ENCODE measurements at places on chromosomes 6 and 20.

GRCh38 chr20:51628533-51629398 is 86.2 kb upstream of the NFATC2 start:
- no peak for DNase-seq

GRCh38 chr6:144127097-144127496 is 23.2 kb upstream of the STX11 start:
- DNase-seq: no peak

GRCh38 chr20:10637031-10637559 is 36.7 kb downstream of the JAG1 start:
- DNase-seq: no peak

GRCh38 chr20:62452475-62453095 is 23.2 kb downstream of the GATA5 start:
- no peak for DNase-seq

- no peak for DNase-seq
Observed at GRCh38 chr6:35317483-35318195, 20.0 kb downstream of the DEF6 start.

DNA sequence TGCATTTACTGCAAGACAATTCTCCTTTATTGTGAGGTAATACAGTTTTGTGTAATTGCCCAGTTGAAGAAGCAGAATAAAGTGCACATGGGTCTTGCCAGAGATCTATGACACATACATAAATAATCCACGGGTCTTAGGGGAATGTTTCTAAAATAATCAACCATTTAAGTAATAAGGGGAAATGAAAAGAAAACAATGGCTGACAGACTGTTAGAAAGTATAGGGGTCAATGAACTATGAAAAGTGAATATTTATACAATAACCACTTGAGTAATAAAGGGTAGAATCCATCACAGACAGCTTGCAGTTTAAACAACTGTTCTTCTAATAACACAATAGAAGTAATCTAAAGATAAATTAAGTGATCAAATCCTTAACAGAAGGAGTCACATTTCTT is 477.2 kb downstream of the EYS start:
- no peak for DNase-seq

- DNase-seq: no peak
Observed at GRCh38 chr6:6230286-6230685, 90.2 kb downstream of the F13A1 start.

- no peak for DNase-seq
Observed at GRCh38 chr6:79604583-79605037, 26.5 kb upstream of the SH3BGRL2 start.

DNA sequence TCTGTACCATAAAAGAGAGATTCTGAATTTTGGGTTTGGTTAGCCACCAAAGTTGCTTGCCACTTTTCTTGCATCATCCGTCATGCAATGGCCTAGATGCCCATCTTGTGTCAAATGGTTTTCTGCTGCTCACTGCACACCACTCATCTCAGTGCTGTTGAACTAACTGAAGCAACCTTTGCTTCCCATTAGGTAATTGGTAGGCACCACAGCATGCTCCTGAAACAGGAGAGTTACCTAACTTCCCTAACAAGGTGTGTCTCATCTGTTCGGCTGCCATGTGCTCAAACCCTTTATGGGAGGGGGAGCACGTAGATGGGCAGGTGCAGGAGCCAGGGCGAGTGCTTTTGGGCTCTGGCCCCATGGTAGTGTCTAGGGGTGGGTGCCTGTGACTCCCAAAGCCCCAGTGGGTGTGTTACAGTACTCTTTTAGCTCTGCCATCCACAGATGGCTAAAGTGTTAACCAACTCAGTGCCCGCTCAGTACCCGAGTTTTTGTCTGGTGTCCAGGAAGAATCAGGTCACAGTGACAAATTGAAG is 147.4 kb upstream of the SPACA1 start:
- DNase-seq: no peak

DNA sequence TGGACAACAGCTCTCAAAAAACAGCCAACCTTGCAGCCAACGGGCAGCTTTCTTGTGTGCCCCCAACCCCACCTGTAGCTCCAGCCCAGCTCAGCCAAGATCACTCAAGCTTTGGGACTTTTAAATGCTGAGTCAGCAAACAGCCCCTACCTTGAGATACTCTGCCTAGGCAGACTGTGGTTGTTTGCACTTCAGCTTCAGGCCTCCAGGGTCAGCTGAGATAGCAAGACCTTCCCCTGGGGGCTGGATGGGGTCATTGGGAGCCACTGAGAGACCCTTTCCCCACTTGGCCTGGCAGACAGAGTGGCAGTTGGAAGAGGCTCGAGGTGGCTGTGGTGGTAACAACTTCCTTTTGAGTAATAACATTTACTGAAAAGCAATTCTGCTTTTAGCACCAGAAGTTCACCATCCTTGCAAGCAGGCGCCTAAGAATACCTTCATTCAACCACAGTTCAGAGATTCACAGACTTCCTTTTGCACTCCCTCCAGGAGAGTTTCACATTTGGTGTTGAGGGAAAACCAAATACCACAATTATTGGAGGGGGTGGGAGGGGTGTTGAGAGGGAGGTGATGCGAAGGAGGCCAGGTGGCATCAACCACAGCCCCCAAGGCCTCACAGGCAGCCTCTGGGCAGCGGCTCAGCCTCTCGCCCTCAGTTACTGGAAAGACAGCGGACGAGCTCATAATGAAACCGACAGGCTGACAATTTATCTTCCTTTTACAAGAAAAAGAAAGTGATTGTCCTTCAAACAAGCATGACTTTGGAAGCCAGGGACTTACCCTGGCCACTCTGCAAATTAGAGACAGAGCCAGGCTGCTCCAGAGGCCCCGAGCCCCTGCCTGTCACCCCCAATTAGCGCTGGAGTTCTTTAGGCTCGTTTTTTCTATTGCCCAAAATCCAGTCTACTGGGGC is 148.1 kb downstream of the CEBPB start:
- DNase-seq: no peak

DNA sequence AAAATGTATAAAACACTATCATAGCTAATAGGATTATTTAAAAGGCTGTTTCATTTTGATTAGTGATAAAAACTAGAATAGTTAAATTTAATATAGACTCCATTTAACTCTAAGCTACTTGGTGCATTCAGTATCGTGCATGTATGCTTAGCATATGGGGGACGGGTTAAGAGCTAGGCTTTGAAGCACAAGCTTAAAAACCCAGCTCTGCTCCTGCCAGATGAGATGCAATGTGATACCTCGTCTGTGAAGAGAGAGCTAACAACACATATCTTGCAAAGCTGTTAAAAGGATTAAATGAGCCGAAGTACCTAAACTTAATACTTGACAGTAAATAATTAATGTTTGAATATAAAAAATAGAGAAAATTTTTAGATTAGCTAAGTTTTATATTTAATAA is 42.2 kb downstream of the DTNBP1 start:
- DNase-seq: no peak

DNA sequence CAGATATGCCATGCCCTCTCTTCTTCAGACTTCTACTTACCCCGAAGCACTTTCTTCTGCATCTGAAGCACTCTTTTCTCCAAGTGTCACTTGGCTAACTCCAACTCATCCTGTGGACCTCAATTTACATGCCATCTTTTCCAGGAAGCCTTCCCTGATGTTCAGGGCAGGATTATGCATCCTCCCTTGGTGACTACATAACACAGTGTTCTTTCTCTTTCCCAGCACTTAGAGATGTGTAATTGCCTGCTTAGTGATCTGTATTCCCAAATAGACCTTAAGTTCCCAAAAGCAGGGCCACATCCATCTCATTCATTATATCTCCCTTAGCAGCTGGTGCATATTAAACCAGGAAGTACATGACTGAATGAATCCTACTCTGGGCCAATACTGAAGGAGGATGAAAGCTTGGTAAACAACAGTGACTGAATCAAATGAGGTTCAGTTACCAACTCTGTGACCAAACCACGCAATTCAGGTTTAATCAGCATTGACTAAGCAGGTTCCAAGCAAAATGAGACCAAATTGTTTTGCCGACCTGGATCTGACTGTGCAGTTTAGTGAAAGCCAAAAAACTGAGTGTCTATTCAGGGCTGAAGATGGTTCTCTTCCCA is 121.4 kb upstream of the TCF21 start:
- DNase-seq: no peak

DNA sequence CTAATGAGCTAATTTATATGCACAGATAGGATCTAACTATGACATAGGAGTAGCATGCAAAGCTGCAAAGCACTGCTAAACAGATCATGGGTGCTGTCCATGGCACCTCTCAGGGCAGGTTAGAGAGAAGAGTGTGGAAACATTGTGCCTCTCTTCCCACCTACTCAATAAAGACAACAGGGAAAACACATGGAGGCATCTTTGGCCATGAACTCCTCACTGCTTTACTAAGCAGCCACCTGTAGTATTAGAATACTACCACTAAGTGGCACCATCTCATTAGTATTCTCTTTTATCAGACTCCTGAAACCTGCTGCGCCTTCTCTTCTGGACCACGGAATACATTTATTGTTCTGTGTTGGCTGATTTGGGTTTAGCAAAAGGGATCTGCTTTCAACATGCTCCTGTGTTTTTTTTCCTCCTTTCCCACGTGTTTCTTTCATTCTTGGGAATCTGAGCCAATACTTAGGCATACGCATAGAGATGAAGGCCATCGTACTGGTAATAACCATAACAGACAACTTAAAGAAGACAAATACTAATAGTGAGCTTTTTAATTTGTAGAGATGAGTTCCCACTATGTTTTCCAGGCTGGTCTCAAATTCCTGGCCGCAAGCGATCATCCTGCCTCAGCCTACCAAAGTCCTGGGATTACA is 9.4 kb upstream of the HDDC2 start:
- peak; percentile 52 for DNase-seq

DNA sequence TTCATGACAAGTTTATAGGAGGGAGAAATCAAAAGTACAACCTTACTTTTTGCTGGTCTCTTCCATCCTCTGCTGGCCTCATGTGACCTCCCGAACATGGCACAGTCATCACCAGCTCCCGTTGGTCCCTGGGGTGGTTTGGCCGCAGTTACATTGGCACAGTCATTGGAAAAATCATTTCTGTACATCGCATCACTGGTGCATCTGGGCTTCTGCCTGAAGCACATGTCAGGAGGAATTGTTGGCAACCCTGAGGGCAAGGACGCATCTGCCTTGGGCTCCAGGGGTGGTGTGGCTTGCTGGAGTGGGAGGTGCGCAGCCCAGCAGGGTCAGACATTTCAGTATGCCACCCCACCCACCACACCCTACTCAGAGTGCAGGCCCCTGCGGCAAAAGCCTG is 162.9 kb upstream of the SLC24A3 start:
- DNase-seq: no peak

GRCh38 chr6:162610351-162610750 is 117.2 kb downstream of the PRKN start:
- no peak for DNase-seq

DNA sequence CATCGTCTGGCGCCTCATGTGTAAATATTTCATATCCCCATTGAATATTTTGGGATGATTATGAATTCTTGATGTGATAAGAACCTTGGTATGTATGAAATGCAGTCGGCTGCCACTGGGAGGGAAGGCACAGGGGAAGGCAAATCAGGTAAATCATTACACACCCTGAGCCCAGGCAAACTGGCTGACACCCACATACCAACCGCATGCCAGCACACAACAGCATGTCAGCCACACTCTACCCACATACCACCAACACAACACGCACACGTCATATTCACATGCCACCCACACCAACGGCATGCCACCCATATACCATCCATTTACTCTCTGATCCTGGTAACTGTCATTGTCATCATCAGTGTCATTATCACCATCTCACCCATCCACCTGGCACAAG is 28.3 kb upstream of the MDGA1 start:
- DNase-seq: no peak

DNA sequence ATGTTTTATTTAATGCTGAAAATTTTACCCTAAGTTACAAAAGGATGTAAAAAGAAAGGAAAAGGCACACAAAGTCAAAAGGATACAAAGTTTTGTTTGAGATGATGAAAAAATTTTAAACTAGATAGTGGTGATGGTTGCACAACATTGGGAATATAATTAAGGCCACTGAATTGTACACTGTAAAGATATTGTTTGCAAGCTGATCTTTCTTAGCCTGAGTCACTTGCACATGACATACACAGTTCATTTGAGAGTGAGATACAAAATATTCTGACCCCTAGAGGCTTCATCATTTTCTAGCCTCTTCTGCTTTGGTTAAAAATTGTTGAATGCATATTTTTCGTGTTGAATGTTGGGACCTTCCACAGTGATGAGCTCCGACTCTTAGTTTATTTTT is 462.6 kb downstream of the HDGFL1 start:
- no peak for DNase-seq

- DNase-seq: no peak
Observed at GRCh38 chr6:17361013-17361412, 32.4 kb upstream of the CAP2 start.

DNA sequence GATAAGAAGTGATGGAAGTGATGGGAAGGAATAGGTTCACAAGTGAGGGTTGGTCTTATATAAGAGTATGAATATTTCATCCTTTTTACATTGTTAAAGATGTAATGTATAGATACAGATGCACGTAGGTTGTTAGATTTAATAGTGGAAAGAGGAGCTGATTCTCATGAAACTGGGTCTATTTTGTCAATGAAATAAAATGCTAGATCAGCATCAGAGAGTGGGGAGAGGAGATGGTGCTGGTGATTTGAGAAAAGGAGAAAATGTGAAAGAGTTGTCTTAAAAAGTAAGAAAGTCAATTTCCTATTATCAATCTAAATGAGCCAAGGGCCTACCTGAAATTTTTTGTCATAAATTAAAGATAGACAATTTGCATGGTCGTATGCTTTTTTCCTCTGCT is 82.8 kb upstream of the FYN start:
- DNase-seq: no peak

DNA sequence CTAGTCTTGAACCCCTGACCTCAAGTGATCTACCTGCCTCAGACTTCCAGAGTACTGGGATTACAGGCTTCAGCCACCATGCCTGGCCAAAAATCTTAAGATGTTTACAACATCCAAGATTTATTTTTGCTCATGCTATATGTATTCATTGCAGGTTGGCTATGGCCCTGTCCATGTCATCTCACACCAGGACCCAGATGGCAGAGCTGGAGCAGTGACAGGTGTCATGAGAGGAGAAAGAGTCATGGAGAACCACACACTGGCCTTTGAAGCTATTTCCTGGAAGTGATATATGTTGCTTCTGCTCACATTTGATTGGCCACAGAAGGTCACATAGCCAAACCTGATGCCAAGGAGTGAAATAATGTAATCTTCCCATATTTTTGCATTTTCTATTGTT is 13.8 kb upstream of the DDR1 start:
- no peak for DNase-seq

GRCh38 chr6:91079969-91080368 is 493.1 kb upstream of the MAP3K7 start:
- no peak for DNase-seq

- DNase-seq: no peak
Observed at GRCh38 chr20:24935140-24935539, 13.9 kb upstream of the CST7 start.

- no peak for DNase-seq
Observed at GRCh38 chr6:27502508-27503435, 29.9 kb upstream of the ZNF184 start.

DNA sequence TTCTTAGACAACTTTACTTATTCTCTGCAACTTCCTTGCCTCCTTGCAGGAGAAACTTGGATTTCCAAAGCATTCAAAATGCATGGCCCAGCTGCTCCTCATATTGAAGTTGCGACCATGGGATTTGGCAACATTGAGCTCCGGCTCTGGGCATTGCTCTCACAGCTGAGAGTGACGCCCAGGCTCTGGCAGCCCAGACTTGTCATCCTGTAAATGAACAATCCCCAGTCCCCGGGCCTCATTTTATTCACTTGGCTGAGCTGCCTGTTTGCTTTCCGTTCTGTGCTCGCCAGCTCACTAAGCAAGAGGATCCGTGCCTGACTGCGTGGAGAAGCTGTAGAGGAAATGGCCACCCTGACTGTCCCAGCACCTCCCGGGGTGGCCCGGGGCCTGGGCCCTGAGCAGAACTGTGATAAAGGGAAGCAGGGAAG is 119.5 kb upstream of the CD93 start:
- DNase-seq: peak; percentile 73

Data from NCI-H1092 (cell line).